Thyroid gland (tissue), 4 donors: ENCODE measurements at places on chromosomes 1 and 21. TPM values are rescaled to one million over a fixed set of nuclear protein-coding genes. Genes with fewer than 3 reads are reported as not detected.

GPX7 gene
- total RNA-seq: 77.9 TPM

GRCh38 chr1:38235705-38236104 lies 189.1 kb upstream of the POU3F1 start:
- no peak for DNase-seq

GRCh38 chr1:17616731-17617279 lies 77.3 kb downstream of the ARHGEF10L start:
- DNase-seq: no peak

GRCh38 chr1:192983349-192983980 lies 75.7 kb downstream of the UCHL5 start:
- DNase-seq: no peak

GRCh38 chr1:198771563-198772153 lies 132.8 kb downstream of the PTPRC start:
- no peak for DNase-seq

OR2L13 gene
- total RNA-seq: not detected

CFAP107 gene
- not detected for total RNA-seq

DNA sequence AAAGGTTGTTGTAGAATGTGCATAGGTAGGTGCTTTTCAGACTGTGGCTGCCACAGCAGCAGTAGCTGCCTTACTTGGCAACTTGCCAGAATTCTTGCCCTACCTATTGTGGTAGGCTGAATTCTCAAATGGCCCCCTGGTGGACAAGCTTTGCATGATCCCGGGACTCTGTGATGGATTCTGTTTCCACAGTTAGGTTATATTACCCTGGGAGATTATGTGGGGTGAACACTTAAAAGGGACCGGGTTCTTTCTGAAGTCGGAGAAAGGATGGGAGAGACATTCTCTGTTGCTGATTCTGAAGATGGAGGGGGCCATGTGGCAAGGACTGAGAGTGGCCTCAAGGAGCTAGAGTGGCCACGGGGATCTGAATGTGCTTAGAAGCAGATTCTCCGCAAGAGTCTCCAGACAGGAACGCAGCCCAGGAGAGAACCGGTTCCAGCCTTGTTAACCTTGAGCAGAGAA lies 32.1 kb upstream of the KCNE1 start:
- peak; percentile 82 for DNase-seq

DNA sequence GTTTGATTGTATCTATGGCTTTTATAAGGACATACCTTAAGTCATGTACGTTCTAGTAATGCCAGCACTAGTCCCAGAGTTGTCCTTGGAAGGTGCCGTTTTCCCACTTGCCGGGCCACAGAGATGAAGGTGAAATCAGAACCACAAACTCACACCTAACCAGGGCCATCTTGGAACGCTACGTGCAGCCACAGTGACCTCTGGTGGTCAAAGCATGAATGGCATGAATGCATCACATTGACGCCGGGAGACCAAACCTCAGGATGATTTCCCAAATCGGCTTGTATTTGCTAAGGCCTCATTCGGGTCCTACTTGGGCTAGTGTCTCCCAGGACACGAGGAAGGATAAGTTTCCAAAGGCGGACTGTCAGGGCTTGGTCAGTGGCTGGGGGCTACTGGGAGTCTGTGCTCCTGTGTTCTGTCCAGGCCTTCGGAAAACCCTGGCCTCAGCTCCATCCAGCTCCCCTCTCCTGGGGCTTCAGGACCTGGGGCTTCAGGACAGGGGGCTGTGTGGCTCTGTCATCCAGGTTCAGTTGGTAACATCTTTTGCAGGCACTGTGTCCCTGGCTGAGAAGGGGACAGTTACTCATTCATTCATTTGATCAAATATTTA lies 260.5 kb downstream of the PRDM2 start:
- DNase-seq: peak; percentile 72

- DNase-seq: no peak
Measured at GRCh38 chr1:226201029-226201593, 14.6 kb upstream of the ACBD3 start.

COL6A2 gene
- total RNA-seq: 191 TPM

DNA sequence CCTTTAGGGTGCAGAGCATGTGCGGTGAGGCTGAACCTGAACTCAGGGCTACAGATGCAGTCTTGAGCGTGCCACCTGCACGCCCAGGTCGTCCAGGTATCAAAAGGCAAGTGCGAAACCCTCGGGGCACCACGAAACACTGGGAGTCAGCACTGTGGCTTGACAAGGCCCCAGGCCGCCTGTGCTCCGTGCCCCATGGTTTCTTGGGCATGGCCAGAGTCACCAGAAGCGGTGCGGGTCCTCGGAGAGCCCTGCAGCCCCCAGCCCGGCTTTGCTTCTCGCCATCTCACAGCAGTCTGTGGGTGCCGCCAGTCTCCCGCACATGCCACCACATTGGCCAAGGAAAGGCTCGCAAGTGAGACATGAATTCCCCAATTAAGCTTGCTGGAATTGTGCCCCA lies 117.3 kb downstream of the PGBD5 start:
- no peak for DNase-seq

NBPF20 gene
- 1.9 TPM for total RNA-seq

GRCh38 chr1:43520100-43520778 lies 10.4 kb upstream of the PTPRF start:
- no peak for DNase-seq

RORC gene
- total RNA-seq: 48.4 TPM

- DNase-seq: no peak
Measured at GRCh38 chr1:26942656-26943055, 17.6 kb downstream of the KDF1 start.

ANKRD13C gene
- total RNA-seq: 30.5 TPM

CACHD1 gene
- total RNA-seq: 12.9 TPM

- DNase-seq: no peak
Measured at GRCh38 chr21:45856442-45856841, 125.1 kb upstream of the COL6A1 start.

DNA sequence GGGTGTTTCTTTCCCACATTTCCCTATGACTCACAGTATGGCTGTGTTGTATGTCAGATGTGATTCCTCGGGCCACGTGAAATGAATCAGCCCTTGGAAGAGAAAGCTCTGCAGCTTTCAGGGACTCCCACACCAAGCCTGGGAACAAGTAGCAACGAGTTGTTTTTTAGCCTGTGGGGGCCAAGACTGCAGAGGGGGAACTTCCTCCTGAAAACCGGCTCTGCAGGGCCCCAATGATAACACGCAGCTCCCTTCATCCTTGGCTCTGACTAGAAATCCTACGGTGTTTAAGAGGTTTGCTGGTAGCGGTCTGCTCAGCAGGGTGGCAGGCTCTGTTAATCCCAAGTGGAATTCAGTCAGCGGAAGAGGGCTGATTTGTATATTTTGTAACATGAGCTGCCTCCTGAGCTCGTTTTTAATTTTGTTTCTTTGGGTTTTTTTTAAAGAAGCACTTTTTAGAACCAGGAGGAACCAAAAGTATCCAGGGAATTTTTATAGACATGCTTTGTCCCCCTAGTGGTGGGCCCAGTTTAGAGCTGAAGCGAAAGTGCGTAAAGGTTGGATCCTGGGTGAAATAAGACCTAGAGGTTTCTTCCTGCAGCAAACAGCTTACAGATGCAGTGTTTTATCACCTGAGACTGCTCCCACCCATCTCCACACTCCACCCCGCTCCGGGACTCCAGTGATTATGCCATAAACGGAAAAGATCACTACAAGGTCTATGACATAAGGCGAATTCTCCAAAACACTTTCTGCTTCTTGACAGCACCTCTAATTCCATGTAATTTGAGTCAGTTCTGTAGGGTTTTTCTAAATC lies 48.8 kb downstream of the LAMC2 start:
- DNase-seq: peak; percentile 88

ADAMTS5 gene
- 29.3 TPM for total RNA-seq

DNA sequence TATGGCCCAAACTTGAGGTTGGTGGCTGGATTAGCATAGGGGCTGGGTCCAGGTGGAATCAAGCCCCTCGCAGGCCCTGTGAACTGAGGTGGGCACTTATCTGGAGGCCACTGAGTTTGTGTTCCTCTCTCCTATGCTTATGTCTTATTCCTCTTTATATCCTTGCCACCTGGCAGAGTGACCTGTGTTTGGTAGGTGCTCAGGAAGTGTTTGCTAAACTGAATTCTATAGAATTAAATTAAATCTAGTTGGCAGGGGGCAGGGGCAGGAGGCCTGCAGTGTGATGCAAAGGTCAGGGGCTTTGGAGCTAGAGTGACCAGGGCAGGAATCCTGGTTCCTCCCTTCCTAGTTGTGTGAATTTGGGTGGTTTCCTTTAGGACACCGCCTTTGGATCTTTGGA lies 1.1 kb upstream of the TMEM9 start:
- DNase-seq: no peak

DNA sequence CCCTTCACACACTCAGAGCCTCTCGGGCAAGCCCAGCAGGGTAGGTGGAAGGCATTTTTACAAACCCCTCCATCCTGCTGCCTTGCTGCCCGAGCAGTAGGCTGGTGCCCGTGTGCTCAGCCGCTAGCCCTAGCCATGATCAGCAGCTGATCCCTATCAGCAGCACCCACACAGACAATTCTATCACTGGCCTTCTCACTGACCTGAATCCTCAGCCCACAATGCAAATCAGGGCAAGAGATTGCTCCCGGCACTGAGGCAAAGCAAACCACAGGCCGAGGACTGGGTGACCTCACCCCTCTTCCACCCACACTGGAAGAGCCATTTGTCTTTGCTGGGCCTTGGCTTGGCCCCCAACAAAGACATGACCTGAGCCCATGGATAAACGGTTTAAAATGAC lies 895 bp upstream of the PDZK1 start:
- no peak for DNase-seq

DNA sequence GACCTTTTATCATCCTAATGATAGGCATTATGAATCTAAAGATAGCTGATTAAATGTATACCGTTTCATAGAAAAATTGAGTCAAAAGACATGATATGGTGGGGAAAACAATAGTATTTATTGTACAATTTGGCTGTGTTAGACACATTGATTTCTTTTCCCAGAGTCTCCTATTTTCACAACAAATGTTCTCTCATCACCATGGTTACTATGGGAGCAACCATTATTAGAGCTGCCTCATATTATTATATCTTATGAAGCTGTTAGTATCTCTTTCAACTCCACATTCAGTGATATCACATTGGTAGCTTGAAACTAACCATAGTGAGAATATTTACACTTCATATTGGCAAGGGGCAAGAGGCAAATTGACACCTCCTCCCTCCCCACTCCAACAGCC lies 10.7 kb upstream of the CTH start:
- no peak for DNase-seq

NUCKS1 gene
- total RNA-seq: 122 TPM

DNA sequence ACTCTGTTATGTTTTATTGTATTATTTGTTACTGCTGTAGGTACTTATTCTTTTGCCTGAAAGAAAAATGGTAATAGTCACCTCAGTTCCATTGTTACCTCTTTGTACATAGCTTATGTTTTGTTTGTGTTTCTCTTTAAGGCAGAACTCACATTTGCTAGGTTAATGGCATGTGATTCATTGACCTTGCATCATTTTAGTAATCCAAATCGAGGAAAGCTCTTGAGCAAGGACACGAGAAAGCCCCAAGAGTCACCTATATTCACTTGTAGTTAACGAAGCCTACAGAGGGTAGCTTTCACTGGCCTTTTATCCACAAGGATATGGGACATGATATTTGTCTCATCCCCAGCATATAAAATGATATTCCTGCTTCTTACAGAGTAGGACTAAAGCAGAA lies 1765.2 kb downstream of the NCAM2 start:
- no peak for DNase-seq

GRCh38 chr1:37284053-37284452 lies 190.3 kb upstream of the ZC3H12A start:
- DNase-seq: no peak

- DNase-seq: peak; percentile 33
Measured at GRCh38 chr1:9150582-9151327, 21.9 kb upstream of the GPR157 start.
